Muscle of leg (tissue), 16 donors: ENCODE measurements at places on chromosomes 11 and 22. TPM values are rescaled to one million over a fixed set of nuclear protein-coding genes. Genes with fewer than 3 reads are reported as not detected.

GRCh38 chr11:115008799-115009198, 330.5 kb downstream of the NXPE2 start:
- no peak for DNase-seq

DNA sequence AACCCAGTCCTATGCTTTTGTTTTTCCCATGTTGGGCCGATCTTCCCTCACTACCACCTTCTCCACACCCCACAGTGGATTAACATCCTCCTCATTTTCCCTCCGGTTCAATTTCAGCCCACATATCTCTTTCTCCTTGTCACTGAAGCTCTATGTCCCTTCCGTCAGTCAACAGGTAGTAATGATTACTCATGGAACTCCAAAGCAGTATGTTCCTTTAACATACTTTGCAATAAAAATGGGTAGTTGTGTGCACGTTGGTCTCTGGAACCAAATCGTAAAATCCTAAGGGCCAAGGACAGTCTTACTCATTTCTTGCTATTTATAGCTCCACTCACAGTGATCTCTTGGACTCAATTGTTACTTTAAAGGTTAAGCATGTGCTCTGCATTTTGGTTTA, 20.2 kb downstream of the AMOTL1 start:
- DNase-seq, result no peak

GRCh38 chr22:25656724-25657123, 85.3 kb upstream of the MYO18B start:
- no peak for DNase-seq

- DNase-seq, result no peak
Observed at GRCh38 chr11:44572436-44572835, 7.0 kb downstream of the CD82 start.

- DNase-seq, result no peak
Observed at GRCh38 chr11:35531246-35531645, 5.8 kb upstream of the PAMR1 start.

DNA sequence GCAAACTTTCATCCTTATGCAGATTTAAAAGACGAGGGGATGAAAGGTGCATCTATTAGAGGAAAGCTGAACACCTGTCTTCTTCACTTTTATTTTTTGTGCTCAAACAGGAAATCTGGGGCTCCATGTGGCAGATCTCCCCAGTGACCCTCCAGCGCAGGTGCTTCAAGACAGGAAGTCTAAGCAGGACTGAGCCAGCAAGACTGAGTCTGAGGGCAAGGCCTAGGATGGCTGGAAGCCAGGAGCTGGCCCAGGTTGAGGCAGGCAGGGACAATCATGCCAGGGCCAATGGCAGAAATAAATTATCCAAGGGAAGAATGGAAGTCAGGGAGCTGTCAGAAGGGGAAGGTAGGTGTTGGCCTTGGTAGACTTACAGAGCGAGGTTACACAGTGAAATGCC, 101.1 kb upstream of the SPON1 start:
- no peak for DNase-seq

- DNase-seq, result no peak
Observed at GRCh38 chr11:65782816-65783228, 2.0 kb upstream of the AP5B1 start.

- DNase-seq, result no peak
Observed at GRCh38 chr22:48837341-48837935, 990.2 kb downstream of the BRD1 start.

DNA sequence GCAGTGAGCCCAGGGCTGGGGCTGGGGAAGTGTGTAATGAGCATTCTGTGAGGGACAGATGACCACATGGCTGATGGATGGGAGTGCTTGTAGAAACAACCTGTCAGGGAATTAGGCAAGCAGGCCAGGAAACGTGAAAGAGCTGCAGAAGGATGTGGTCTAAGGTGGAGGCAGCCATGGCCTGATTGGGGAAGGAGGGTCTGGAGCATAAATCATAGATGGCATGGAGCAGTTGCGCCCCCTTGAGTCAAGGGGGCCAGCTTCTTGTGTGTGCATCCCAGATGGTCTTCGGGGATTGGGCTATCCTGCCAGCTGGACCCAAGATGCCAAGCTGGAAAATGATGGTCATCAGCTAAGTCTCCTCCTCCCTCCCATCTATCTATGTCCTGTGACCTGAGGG, 119.4 kb upstream of the CLPB start:
- no peak for DNase-seq

DNA sequence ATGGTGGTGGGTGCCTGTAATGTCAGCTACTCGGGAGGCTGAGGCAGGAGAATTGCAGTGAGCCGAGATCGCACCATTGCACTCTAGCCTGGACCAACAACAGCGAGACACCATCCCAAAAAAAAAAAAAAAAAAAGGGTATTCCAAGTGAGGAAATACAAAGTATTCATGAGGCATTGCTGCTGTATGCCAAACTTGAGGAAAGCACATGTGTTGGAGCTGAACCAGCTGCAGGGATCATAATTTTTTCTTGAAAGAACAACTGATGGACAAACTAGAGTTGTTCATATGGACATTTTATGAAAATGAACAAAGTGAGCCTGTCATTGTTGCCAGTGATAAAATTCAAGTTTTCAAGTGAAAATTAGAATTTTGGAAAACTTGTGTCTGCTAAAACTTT, 15.8 kb downstream of the MARK2 start:
- no peak for DNase-seq

GRCh38 chr11:68273026-68273738, 1.4 kb upstream of the C11orf24 start:
- no peak for DNase-seq

DNA sequence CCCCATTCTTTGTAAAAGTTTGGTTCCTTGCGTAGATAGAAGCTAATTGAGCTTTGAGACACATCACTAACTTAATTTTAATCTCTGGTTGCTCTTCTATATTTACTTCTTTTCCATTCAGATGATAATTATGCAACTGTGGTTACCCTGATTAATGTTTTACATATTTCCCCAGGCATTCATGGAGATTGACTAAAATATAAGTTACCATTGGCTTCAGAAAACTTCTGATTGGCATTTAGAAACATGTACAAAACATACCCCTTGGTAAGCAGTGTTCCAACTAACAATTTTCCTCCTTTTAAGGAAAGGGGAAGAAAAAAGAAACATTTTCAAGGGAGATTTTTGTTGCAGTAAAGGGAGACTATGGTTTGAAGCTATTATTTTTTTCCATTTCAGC, 43.9 kb downstream of the FAT3 start:
- DNase-seq, result no peak

GRCh38 chr11:12581416-12581815, 92.8 kb upstream of the TEAD1 start:
- peak; percentile 60 for DNase-seq

Gene SCGB1D2
- total RNA-seq, result not detected

Gene RBM14
- total RNA-seq, result 25.9 TPM

Gene SHANK2
- total RNA-seq, result 1.1 TPM

Gene SLC15A3
- total RNA-seq, result 12.7 TPM

Gene PVALB
- total RNA-seq, result 8.1 TPM

Gene APOBEC3A
- total RNA-seq, result 0.13 TPM
